Upper lobe of left lung (tissue), 6 donors: ENCODE measurements at places on chromosomes 11 and 22. TPM values are rescaled to one million over a fixed set of nuclear protein-coding genes. Genes with fewer than 3 reads are reported as not detected.

BANF1 gene
- 52.6 TPM for total RNA-seq

SPTBN2 gene
- 14.9 TPM for total RNA-seq

RGL4 gene
- 2.9 TPM for total RNA-seq

ADORA2A gene
- total RNA-seq = 7.3 TPM

CELSR1 gene
- total RNA-seq = 145 TPM

NPAS4 gene
- not detected for total RNA-seq

TMEM86A gene
- 4.6 TPM for total RNA-seq

CCDC87 gene
- 0.44 TPM for total RNA-seq

DNA sequence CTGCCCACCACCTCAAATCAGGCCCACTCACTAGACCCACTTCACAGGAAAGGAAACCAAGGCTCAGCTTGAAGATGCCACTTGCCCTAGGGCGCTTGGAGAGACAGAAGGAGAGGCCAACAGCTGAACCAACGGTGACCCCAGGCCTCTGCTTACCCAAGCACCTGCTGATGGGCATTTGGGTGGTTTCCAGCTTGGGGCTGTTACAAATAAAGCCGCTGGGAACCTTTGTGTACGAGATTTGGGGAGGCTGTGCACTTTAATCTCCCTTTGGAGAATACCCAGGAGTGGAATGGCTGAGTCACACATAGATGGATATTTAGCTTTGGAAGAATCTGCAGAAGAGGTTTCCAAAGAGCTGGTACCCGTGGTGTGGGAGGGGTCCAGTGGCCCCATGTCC is 50.9 kb upstream of the LINC01488 start:
- no peak for DNase-seq
- H3K27ac ChIP-seq = no peak overlapping the region
- H3K4me1 ChIP-seq = no peaks in the 10 kb centered on the region
- H3K27me3 ChIP-seq = no peaks in the 10 kb centered on the region
- no peak overlapping the region for H3K4me3 ChIP-seq
- no peaks in the 10 kb centered on the region for H3K36me3 ChIP-seq

DNA sequence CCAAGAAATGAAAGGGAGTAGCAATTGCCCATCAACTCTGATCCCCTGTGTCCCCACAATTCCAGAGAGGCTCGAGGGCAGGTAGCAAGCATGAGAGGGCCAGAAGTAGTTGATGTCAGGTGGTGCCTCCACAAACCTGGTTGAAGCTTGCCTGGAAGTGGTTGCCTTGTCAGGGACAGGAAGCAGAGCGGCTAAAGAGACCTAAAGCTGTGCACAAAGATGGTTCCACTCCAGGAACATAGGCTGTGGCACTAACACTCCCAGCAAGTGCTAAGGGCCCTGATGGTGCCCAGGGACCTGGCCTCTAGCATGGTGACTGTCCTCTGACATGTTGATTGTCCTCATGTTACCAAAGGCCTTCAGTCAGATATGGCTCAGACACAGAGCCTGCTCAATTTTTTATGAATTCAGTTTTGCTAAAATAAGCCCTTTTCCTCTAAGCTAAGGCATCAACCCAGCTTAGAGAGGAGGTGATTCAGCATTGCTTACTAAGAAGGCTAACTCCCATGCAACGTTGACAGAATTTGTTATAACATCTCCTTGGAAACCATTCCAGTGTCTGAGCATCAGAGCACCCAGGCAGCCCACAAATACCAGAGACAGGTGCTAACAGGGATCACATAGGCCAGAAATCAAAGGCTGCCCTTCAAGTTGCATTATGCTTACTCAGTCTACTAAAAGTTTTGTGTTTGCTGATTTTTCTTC is 196.3 kb upstream of the ARHGAP20 start:
- no peak for DNase-seq
- H3K36me3 ChIP-seq = no peaks in the 10 kb centered on the region
- H3K27ac ChIP-seq = no peak overlapping the region
- no peaks in the 10 kb centered on the region for H3K27me3 ChIP-seq
- H3K4me3 ChIP-seq = no peak overlapping the region

GRCh38 chr11:122179961-122180834 is 64.2 kb upstream of the BLID start:
- H3K27ac ChIP-seq = no peak overlapping the region
- no peak for DNase-seq
- H3K4me1 ChIP-seq = no peaks in the 10 kb centered on the region

GRCh38 chr11:87358461-87358860 is 320.7 kb downstream of the TMEM135 start:
- H3K4me3 ChIP-seq = no peak overlapping the region
- H3K4me1 ChIP-seq = no peaks in the 10 kb centered on the region
- no peaks in the 10 kb centered on the region for H3K36me3 ChIP-seq
- DNase-seq = no peak
- no peak overlapping the region for H3K27ac ChIP-seq

DNA sequence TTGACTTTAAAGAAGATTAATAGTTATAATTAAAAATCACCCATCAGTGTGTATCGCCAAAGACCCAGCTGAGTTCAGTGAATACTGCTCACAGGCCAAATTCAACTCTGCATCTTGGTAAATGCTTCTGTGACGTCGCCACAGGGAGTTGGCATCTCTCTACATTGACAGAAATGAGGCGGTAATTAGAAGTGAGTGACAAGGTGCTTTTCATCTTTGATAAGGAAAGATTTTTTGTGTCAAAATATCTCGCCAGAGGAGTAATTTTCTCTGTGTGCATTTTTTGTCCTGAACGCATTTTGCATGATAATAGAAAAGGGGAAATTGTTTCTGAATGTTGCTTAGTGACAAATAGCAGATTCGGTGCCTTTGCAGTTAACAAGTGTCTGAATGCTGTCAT is 345.8 kb downstream of the CNTN5 start:
- no peaks in the 10 kb centered on the region for H3K4me1 ChIP-seq
- no peaks in the 10 kb centered on the region for H3K36me3 ChIP-seq

DNA sequence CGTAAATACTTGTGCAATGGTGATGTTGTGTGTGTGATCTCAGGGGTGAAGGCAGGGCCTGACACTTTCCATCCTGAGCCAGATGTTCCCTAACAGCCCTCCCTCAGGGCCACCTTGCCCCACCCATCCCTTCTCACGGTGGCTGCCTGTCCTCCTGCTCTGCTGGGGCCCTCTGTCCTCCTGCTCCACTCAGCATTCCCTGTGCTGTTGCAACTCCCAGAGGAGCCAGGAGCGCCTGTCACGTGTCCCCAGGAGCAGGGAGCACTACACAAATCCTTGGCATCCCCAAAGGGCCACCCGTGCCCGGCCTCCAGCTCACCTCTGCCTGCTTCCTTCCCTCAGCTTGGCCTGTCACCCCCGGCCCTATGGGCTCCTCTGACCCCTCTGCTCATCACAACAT is 10.2 kb upstream of the CSNK1E start:
- no peak overlapping the region for H3K27ac ChIP-seq
- no peaks in the 10 kb centered on the region for H3K4me1 ChIP-seq
- no peak for DNase-seq

GRCh38 chr11:70802185-70802584 is 403.9 kb downstream of the CTTN start:
- no peak overlapping the region for H3K27ac ChIP-seq
- no peak for DNase-seq
- H3K4me1 ChIP-seq = peaks cover 6% of the 10 kb centered on the region
- H3K27me3 ChIP-seq = no peaks in the 10 kb centered on the region
- H3K36me3 ChIP-seq = no peaks in the 10 kb centered on the region

DNA sequence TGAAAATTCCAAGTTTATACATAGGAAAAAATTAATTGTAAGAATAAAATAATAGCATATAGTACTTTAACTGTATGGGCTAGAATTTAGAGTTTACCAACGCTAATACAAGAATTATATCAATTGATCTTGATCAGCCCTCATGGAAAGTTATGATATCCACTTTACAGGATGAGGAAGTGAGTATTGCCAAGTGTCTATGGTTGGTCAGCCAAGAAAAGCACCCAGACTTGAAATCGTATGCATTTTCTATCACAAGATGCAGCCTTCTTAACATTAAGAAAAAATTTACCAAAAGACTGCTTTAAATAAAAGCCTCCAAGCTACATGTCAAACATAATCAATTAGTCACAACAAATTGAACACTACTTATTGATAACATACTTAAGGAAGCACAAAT is 53.0 kb downstream of the DDI1 start:
- H3K27me3 ChIP-seq = no peaks in the 10 kb centered on the region
- H3K27ac ChIP-seq = no peak overlapping the region
- no peaks in the 10 kb centered on the region for H3K4me1 ChIP-seq
- DNase-seq = no peak
- H3K36me3 ChIP-seq = no peaks in the 10 kb centered on the region

- H3K4me1 ChIP-seq = no peaks in the 10 kb centered on the region
- no peak overlapping the region for H3K4me3 ChIP-seq
- H3K27ac ChIP-seq = no peak overlapping the region
- no peaks in the 10 kb centered on the region for H3K36me3 ChIP-seq
- no peaks in the 10 kb centered on the region for H3K27me3 ChIP-seq
- DNase-seq = no peak
These were observed 850.8 kb upstream of the CCDC90B start for GRCh38 chr11:84136926-84137325.

GRCh38 chr22:18104566-18104965 is 6.0 kb upstream of the TUBA8 start:
- DNase-seq = no peak
- no peaks in the 10 kb centered on the region for H3K36me3 ChIP-seq
- H3K4me1 ChIP-seq = no peaks in the 10 kb centered on the region
- no peak overlapping the region for H3K4me3 ChIP-seq
- no peaks in the 10 kb centered on the region for H3K27me3 ChIP-seq
- H3K27ac ChIP-seq = no peak overlapping the region

- H3K27me3 ChIP-seq = no peaks in the 10 kb centered on the region
- H3K27ac ChIP-seq = no peak overlapping the region
- H3K4me1 ChIP-seq = peaks cover 15% of the 10 kb centered on the region
- no peaks in the 10 kb centered on the region for H3K36me3 ChIP-seq
- no peak overlapping the region for H3K4me3 ChIP-seq
- peak; percentile 35 for DNase-seq
These were observed 57.8 kb downstream of the ENDOD1 start for GRCh38 chr11:95147364-95147905.

- peaks cover 16% of the 10 kb centered on the region for H3K36me3 ChIP-seq
- H3K4me1 ChIP-seq = peaks cover 10% of the 10 kb centered on the region
- no peak overlapping the region for H3K27ac ChIP-seq
- H3K27me3 ChIP-seq = no peaks in the 10 kb centered on the region
- no peak overlapping the region for H3K4me3 ChIP-seq
These were observed 4.4 kb downstream of the TMEM258 start for GRCh38 chr11:61787928-61788491.

GRCh38 chr11:926341-926916 is 759 bp downstream of the AP2A2 start:
- DNase-seq = peak; percentile 52
- peaks cover 44% of the 10 kb centered on the region for H3K4me1 ChIP-seq
- H3K4me3 ChIP-seq = peak overlapping the region; percentile 95
- H3K27me3 ChIP-seq = no peaks in the 10 kb centered on the region

DNA sequence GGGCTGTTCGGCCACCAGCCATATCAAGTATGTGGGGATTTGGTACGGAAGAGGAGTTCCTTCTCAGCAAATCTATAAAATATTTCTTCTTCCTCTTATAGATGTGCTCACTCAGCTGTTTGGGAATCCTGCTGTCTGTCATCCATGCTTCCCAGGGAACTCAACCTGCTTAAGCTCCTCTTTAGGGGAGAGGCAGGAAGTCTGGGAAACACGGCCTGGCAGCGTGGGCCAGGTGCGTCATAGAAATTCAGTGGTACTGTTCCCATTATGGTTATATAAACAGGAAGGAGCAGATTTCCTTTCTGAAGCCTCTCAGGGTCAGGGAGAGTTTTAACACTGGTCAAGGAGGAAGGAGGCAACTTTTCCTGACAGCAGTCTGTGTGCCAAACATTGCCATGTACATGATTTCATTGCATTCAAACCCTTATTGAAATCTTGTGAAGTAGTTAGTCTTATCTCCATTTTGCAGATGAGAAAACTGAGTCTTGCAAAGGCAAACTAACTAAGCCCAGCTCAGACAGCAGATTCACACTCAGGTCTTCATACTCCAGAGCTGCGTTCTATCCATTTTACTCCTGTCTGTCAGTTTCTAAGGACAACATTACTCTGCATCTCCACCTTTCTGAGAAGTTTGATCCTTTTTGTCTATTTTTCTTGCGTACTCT is 35.4 kb upstream of the AMOTL1 start:
- H3K27ac ChIP-seq = peak overlapping the region; percentile 73
- peak; percentile 33 for DNase-seq
- no peaks in the 10 kb centered on the region for H3K27me3 ChIP-seq
- H3K4me1 ChIP-seq = peaks cover 4% of the 10 kb centered on the region

- H3K27ac ChIP-seq = no peak overlapping the region
- DNase-seq = no peak
- H3K27me3 ChIP-seq = no peaks in the 10 kb centered on the region
These were observed 328.8 kb downstream of the MIAT start for GRCh38 chr22:26985931-26986782.

- no peak overlapping the region for H3K4me3 ChIP-seq
- no peaks in the 10 kb centered on the region for H3K27me3 ChIP-seq
- no peak overlapping the region for H3K27ac ChIP-seq
- peak; percentile 46 for DNase-seq
- no peaks in the 10 kb centered on the region for H3K36me3 ChIP-seq
- H3K4me1 ChIP-seq = no peaks in the 10 kb centered on the region
These were observed 11.6 kb upstream of the ALKBH3 start for GRCh38 chr11:43868852-43869567.

GRCh38 chr22:30187529-30188407 is 58.8 kb downstream of the LIF start:
- no peak overlapping the region for H3K27ac ChIP-seq
- H3K36me3 ChIP-seq = no peaks in the 10 kb centered on the region
- no peak overlapping the region for H3K4me3 ChIP-seq

GRCh38 chr11:36375353-36376008 is 79.4 kb downstream of the PRR5L start:
- no peak overlapping the region for H3K4me3 ChIP-seq
- H3K4me1 ChIP-seq = peaks cover 15% of the 10 kb centered on the region
- no peaks in the 10 kb centered on the region for H3K27me3 ChIP-seq
- DNase-seq = no peak

DNA sequence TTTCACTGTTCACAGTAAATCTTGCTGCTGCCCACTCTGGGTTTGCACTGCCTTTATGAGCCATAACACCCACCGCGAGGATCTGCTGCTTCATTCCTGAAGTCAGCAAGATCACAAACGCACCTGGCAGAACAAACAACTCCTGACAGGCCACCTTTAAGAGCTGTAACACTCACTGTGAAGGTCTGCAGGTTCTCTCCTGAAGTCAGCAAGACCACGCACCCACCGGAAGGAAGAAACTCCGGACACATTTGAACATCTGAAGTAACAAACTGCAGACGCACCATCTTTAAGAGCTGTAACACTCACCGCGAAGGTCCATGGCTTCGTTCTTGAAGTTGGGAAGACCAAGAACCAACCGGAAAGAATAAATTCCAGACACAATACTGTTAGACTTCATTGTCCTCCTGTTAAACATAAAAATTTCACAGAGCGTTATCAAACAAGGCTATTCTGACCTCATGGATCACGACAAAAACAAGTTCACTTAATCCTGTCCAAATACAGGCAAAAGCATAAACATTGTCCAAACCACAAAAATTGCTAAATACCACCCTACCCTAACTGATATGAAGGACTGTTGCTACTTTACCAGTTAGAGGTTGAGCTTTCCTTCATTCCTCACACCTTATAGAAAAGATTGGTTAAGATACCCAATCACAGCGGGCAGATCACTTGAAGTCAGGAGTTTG is 3.0 kb upstream of the CCDC117 start:
- no peak for DNase-seq
- no peaks in the 10 kb centered on the region for H3K27me3 ChIP-seq
- H3K36me3 ChIP-seq = no peaks in the 10 kb centered on the region
- no peak overlapping the region for H3K4me3 ChIP-seq
- peaks cover 15% of the 10 kb centered on the region for H3K4me1 ChIP-seq
